ENCODE measurements at places on chromosomes 11 and 22.

DNA sequence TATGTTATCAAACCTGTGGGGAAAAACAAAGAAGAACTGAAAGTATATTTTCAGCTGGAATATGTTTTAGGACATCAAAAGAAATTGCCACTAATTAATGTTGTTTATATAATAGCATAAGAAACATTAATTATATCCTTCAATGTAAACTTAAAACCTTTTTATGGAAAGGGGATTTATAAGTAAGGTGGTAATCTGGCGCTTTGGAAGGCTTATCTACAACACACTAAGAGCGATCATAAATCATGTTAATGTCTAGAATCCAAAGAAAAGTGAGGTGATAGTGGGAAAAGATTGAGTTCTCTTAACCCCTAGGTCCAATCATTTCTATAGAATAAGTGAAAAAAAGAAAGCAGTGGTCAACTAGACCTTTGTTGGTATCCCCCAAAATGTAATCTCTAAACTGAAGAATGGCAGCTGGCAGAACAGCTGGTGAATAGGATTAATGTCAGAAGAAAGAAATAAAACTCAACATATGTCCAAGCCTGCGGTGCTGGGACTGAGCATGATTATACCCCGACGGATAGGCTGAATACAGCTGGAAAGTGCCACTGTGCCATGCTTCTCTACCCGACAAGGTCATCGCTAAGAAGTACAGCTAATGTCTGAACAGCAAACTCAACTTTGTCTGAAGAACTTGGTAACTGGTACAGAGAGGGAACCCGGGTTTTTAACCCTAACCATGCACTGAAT, 64.0 kb downstream of the SOX6 start:
- DNase-seq, result no peak

- DNase-seq, result no peak
Measured at GRCh38 chr11:41878095-41878494, 418.6 kb upstream of the LRRC4C start.

DNA sequence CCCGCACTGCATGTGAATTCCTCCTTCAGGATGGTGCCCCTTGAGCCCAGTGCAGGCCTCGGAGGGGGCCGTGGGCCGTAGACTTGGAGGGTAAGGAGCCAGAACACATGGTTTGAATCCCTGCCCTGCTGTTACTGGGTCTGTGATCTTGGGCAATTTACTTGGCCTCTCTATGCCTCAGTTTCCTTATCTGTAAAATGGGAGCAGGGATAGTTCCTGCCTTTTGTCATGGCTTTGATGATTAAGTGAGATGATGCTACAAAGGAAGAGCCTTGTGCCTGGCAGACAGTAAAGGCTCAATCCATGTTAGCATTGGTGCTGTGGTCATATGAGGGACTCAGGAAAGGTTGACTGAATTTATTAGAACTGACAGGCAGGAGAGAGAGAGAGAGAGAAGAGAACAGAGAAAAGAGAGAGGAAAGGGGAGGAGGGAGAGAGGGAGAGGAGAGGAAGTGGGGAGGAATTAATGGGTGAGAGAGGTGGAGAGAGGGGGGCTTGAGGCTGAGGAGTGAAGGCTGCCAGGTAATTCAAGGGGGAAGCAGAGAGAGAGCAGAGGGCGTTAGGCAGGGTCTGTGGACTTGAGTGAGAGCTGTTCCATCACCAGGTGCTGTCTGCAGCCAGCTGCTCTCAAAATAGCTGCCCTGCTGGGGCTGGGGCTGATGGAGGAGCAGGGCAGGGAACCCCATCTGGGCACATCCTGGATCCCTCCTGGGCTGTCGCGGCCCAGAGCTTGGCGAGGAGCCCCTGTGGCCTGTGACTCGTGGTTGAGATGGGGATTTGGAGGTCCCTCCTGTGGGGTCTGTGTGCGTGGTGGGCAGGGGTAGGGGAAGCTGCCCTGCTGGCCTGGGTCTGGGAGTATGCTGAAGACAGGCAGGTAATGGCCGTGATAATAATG, 44.1 kb downstream of the MCM5 start:
- DNase-seq, result no peak

DNA sequence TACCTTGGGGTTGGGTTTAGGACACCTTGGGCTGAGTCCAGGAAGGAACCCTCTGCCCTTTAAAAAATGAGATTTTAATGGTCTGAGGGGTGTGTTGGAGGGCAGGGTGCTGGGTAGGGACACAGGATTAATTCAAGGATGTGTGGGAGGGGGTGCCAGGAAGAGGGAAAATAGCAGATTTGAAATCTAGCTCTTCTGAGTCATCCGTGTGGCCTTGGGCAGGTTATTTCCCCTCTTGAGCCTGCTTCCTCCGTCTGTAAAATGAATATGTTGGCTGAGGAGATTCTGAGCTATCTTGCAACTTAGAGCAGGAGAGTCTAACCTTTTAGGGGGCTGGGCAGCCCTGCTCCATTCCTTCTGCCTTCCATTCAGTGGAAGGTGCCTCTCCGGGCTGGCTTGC, 3.0 kb downstream of the TSPAN18 start:
- no peak for DNase-seq

GRCh38 chr22:45031629-45032403, 22.0 kb upstream of the PHF21B start:
- DNase-seq, result no peak

DNA sequence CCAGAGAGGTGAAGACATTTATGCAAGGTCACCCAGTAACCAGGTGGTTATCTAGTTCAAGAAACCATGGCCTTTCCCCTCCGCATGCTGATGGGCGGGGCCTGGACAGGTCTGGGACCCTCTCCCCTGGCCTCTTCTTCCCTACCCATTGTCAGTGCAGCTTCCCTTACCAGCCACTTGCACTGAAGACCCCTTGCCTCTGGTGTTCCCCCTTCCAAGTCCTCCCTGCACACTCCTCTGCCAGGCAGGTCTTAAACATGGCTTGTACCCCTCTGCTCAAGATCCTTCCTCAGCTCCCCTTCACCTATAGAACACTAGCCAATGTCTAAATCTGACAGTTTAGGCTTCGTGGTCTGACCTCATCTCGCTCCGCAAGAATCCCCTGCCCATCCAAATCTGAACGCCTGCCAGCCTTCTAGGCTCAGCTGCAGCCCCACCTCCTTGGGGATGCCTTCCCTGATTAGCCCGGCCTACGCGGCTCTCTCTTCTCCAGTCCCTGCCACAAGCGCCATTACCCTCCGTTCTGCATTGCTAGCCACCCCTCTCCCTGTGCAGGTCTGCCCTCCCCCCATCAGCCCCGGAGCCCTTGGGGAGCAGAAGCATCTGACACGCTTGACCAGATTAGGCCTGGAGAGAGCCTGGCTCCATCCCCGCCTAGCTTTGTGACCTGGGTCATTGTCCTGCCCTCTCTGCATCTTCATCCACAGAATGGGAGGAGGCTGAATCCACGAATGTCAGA, 213.8 kb downstream of the DSCAML1 start:
- DNase-seq, result peak; percentile 51

DNA sequence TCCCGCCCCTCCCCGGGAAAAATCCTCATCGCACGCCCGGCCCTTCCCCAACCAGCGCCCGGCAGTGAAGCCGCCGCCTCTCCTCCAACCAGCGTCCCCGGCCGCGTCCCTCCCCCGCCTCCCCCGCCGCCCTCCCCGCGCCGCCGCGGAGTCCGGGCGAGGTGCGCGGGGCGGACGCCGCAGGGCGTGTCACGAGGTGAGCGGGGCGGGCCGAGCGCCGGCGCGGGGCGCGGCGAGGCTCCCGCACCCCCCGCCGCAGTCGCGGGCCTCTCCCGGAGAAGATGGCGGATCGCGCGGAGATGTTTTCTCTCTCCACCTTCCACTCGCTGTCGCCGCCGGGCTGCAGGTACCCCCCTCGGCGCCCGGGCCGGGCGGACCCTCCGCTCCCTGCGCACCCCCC, at the start of gene MAPK8IP2:
MAPK8IP2 (plus strand) TSS at position 256 of the 400 bp plus-strand sequence; CDS start at position 282, 26 bp downstream.
- no peak for DNase-seq

DNA sequence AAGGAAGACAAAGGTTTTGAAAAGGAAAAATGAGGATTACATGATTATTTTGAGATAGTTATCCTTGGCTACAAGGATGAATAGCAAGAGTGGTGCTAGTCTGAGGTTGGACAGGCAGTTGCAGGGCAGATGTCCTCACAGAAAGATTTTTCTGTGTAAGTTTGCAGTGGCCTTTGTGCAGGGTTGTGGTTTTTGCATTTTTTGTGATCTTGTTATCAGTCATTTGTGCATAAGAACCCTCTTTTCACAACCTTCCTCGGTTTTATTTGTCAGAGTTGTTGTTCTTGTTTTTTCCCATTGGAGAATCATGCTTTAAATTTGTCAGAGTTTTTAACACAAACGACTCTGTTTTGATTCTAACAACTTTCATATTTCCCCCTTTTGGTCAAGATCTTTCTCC, 1.4 kb downstream of the CCDC134 start:
- DNase-seq, result no peak

GRCh38 chr22:25067851-25068421, 115.4 kb downstream of the KIAA1671 start:
- no peak for DNase-seq

DNA sequence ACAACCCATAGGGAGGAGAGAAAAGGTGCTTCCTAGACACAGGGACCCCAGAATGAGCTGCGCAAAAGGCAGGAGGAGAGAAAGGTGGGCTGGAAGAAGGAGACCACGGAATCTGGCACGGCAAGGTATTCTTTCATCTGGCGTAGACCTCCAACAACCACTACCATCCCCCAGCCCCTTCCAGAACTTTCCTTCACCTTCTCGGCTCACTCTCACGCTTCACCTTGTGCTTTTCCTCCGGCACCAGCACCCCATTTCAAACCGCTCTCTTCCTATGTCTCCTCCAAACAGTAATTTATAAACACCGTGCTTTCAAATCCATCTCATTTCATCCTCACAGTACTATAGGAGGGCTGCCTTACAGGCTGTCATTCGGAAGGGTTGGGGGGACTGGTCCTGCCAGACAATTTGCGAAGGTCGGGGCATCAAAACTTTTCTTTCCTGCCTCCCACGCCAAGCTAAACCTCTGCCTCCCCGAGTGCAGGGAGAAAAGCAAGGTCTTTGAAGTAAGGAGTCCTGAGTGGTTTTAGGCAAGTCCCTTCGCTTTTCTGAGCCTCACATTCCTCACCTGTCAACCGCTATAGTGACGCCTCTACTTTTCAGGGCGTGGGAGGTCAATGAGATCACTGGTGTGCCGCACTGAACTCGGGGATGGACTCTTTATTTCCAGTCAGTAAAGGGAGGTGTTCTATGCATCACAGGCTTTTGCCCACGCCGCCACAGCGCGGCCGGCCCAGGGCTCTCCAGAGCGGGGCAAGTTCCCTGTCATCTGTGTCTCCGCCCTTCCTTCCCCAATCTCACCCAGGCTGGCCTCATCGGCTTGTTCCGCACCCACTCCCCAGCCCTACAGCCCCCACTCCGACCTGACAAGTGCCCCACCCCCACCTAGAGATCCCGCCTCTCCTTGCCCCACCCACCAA, 800 bp downstream of the KCTD21 start:
- DNase-seq, result no peak

DNA sequence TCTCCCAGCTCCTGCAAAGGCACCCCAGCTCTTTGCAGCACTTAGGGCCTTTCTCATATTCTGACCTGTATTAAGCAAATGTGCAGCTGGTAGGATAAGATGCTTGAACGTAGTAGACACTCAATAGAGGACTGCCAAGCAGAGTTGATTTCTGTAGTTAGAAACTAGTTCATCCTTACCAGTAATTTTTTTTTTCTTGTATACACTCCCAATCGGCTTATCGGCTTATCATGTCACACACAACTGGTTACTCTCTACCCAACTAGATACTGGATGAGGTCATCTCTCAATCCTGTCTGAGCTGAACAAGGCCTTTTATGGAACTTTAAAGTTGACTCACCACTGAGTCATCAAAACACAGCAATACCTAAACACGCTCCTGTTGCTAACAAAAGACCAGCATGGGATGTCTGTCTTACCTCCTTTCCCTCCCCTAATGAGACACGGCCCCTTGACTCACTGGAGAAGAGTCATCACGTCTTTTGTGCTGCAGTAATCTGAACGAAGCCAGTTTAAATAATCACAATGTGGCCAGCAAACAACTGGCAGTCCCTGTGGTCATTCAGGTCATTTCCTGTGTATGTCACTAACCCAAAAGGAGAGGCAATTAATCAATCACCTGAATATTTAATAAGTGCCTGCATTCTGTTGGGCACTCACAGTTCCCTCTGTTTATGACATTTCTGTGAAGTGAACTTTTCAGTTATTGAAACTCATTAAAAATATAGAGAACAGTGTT, 7.5 kb upstream of the WEE1 start:
- peak; percentile 100 for DNase-seq

- DNase-seq, result no peak
Measured at GRCh38 chr11:17479284-17480214, 2.9 kb upstream of the ABCC8 start.

GRCh38 chr11:115616971-115617370, 112.8 kb upstream of the CADM1 start:
- DNase-seq, result no peak

DNA sequence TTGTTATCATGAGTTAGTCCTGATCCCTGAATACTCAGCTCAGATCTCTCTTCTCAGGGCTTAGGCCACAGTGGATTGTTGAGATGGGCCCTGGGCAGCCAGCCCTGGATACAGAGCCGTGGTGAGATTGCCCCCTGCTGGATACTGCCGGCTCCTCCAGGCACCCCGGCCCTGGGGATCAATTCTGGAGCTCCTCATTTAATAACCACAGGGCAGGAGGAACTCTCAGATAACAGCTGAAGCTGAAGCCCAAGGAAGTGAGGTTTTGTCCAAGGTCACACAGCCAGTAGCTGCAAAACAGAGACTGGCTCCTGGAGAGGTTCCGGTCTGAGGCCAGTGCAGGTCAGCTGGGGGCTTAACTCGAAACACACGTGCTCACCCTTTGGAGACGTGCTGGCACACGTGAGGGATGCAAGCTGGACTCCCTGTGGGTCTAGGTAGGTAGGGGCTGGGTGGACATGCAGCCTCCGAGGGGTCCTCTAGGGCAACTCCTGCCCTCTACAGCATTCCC, 16.0 kb downstream of the USH1C start:
- no peak for DNase-seq

DNA sequence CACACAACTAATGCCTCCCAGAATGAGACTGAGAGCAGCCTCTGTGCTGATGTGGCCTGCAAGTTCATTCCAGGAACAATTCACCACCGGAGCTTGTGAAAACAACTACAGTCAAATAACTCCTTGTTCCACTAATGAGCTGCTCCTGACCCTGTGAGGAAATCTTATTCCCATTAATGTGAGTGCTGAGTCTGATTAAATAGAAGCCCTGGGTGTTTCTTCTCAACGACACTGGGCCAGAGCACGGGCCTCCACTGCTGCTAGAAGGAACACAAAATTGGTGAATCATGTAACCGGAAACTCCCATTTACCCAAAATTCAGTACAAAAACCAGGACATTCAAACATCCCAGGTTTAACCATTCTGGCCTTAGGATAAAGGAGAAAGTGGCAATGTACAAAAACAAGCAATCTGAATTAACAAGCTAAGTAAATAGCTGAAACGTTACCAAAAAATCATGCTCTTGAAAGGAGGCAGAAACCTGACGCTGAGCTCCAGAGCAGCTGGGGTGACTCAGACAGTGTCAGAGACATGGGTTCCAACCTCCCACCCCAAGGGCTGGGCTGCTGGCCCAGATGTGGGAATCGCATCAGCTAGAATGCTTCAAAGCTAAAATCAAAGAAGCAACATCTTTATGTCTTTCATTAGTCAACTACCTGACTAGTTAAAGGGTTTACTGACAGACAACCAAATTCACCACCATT, 26.7 kb downstream of the SERGEF start:
- DNase-seq, result no peak

GRCh38 chr11:85844439-85845123, 10.6 kb upstream of the CCDC83 start:
- peak; percentile 93 for DNase-seq

- no peak for DNase-seq
Measured at GRCh38 chr11:123702696-123703095, 38.8 kb downstream of the ZNF202 start.

GRCh38 chr11:66554602-66555001, 7.9 kb downstream of the ACTN3 start:
- no peak for DNase-seq

- peak; percentile 50 for DNase-seq
Measured at GRCh38 chr11:101686514-101686913, 102.7 kb upstream of the TRPC6 start.

Measured in kidney epithelial cell (primary cell).